D721Med (cell line): ENCODE measurements at places on chromosomes 16 and 17.

GRCh38 chr17:65181237-65182061, 44.3 kb downstream of the RGS9 start:
- no peak for DNase-seq

- DNase-seq, result no peak
These were observed 25.6 kb upstream of the ABCA10 start for GRCh38 chr17:69254187-69254586.

GRCh38 chr16:79723583-79724168, 123.1 kb upstream of the MAF start:
- no peak for DNase-seq

- DNase-seq, result no peak
These were observed 8.6 kb downstream of the DNAH17 start for GRCh38 chr17:78568494-78569115.

DNA sequence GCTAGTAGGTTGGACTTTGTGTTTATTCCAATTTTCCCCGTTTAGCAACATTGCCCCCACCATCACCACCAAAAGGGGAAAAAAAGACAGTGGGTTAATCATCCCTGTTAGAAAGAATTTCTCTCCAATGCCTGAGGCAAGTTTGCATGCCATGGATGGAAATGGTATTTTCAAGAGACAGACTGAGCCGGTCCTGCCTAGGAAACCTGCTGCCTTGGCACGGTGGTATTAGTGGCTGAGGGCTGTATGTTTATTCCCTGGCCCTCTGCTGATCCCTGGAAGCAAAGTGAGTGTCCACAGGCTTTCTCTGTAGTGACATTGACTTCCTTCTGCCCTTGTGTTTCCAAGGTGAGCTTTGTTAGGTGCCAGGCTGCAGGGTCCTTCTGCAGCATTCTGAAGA, 427.0 kb upstream of the RBFOX1 start:
- DNase-seq, result no peak

DNA sequence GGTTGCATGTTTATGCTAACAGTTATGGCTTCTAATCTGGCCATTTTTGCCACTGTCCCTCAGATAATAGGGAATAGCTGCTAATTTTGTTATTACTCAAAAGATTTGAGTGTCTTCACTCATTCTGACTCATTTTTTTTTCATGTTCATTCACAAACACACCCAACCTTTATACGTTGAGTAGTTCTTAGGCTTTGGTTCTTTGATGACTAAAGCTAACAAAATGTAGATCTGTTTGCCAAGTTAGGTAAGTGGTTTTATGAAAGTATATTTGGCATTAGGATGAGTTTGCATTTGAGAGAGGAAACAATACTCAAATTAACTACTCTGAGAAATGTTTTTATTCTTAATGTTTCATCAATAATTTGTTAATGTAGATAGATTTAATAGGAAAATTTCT, 3.6 kb downstream of the MAP2K4 start:
- DNase-seq, result no peak

DNA sequence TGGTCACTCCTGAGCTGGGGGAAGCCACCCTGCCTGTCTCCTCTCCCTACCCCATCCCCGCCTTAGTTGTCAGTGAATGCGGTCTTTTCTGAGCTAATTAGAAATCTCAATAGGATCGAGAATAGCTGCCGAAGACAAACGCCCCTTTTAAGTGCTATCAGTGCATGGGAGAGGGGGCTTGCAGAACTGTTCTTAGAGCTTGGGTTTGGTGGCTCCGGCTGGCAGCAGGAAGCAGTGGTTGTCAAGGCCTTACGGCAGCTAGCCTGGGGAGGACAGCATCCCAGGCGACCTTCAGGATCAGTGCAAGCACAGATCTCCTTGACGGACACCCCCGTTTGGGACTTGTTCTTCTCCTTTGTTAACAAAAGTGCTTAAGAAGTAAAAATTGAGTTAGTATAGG, 195.1 kb downstream of the CCDC182 start:
- no peak for DNase-seq

DNA sequence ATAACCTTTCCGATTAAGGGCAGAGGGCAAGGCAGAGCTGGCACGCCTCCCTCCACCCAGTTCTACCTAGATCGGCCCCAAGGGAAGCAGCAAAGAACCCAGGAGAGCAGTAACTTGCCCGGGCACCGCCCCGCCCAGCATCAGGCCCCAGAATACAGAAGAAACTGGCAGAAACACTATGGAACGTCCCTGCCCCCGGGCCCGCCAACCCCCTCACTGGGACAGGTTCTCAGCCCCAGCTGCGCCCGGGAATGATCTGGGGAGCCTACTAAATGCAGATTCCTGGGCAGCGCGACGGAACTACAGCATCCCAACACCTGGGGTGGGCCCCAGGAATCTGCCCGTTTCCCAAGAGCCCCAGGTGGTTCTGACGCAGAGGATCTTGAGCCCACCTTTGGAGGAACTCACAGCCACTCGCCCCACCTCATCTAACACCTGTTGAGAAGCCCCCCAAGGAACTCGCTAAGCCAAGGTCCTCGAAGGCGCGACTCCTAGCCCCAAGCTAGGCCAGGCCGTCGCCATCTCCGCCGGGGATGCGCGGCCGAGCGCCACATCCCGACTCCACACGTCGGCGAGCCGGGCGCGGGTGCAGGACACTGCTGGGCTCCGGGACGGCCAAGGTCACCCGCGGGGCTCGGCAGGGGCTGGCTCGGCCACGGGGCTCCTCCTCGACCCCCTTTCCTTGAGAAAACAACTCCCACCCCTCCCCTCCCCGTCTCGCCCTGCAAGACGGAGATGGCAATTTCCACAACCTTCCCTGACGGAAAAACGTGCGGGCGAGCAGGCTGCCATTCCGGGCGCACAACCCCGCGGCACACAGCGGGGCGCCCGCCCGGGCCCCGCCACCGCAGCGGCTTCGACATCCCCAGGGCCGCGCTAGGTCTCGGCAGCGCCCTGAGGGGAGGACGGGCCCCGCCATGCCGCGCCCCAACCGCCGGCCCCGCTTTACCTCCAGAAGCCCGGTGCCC, 913 bp downstream of the CDIP1 start:
- no peak for DNase-seq
